Neural progenitor cell (in vitro differentiated cells): ENCODE measurements at places on chromosomes 1 and 21. TPM values are rescaled to one million over a fixed set of nuclear protein-coding genes. Genes with fewer than 3 reads are reported as not detected.

The PPIAL4G gene
- 0.03 and 0.09 TPM in 2 replicates for total RNA-seq

The NBPF20 gene
- 0.37 and 0.68 TPM in 2 replicates for total RNA-seq

The FYB2 gene
- 5.0 and 8.9 TPM in 2 replicates for total RNA-seq

The TRIM58 gene
- 0.09 and 0.26 TPM in 2 replicates for total RNA-seq

The KCNE1 gene
- not detected in 2 replicates for total RNA-seq

The TNFSF18 gene
- total RNA-seq = 0.15 TPM in 1 of 2 replicates, not detected in the other

The USH2A gene
- total RNA-seq = 0.03 and 0.04 TPM in 2 replicates

The ARHGAP30 gene
- 0.06 TPM in 1 of 2 replicates, not detected in the other for total RNA-seq

The GPR25 gene
- not detected in 2 replicates for total RNA-seq

The PCP4L1 gene
- total RNA-seq = 0.46 and 0.69 TPM in 2 replicates

The SLFNL1 gene
- total RNA-seq = 0.19 TPM in 1 of 2 replicates, not detected in the other

The PODN gene
- total RNA-seq = 0.09 TPM in 1 of 2 replicates, not detected in the other

The FCRLB gene
- 0.19 TPM in 1 of 2 replicates, not detected in the other for total RNA-seq

The TFF2 gene
- total RNA-seq = not detected in 2 replicates

The CFHR4 gene
- total RNA-seq = not detected in 2 replicates

The MATN1 gene
- total RNA-seq = 0.09 TPM in 1 of 2 replicates, not detected in the other

The CCDC30 gene
- total RNA-seq = 2.0 and 2.8 TPM in 2 replicates

The KRTAP19-1 gene
- not detected in 2 replicates for total RNA-seq

The CD101 gene
- 0.28 and 0.41 TPM in 2 replicates for total RNA-seq

The ELOA gene
- total RNA-seq = 29.1 and 30.0 TPM in 2 replicates

The C1orf185 gene
- total RNA-seq = not detected in 2 replicates

The ADIPOR1 gene
- 54.6 and 67.0 TPM in 2 replicates for total RNA-seq

The IFFO2 gene
- total RNA-seq = 0.65 and 1.5 TPM in 2 replicates

The OPRD1 gene
- 0.37 and 0.77 TPM in 2 replicates for total RNA-seq

The HCN3 gene
- total RNA-seq = 1.9 and 5.9 TPM in 2 replicates

The HMGCS2 gene
- not detected in 2 replicates for total RNA-seq

The TINAGL1 gene
- not detected in 2 replicates for total RNA-seq

The PTPN22 gene
- total RNA-seq = not detected in 2 replicates

The MFN2 gene
- 29.6 and 41.9 TPM in 2 replicates for total RNA-seq

The LMOD1 gene
- total RNA-seq = 0.37 and 1.2 TPM in 2 replicates

The MCOLN2 gene
- 0.11 and 0.59 TPM in 2 replicates for total RNA-seq

The BGLAP gene
- total RNA-seq = 0.22 and 0.40 TPM in 2 replicates

The GNAT2 gene
- 0.25 TPM in 1 of 2 replicates, not detected in the other for total RNA-seq

The HSD11B1 gene
- not detected in 2 replicates for total RNA-seq

The LORICRIN gene
- total RNA-seq = not detected in 2 replicates

The ADARB1 gene
- total RNA-seq = 5.1 and 8.4 TPM in 2 replicates

The SYT14 gene
- 8.9 and 16.1 TPM in 2 replicates for total RNA-seq

The THEM5 gene
- total RNA-seq = not detected in 2 replicates

The C1QB gene
- not detected in 2 replicates for total RNA-seq

The FMO5 gene
- 0.28 and 0.82 TPM in 2 replicates for total RNA-seq

The KCNT2 gene
- total RNA-seq = 24.1 and 29.8 TPM in 2 replicates

The MRPL24 gene
- total RNA-seq = 21.4 and 24.7 TPM in 2 replicates

The CFAP74 gene
- 0.19 TPM in 1 of 2 replicates, not detected in the other for total RNA-seq

The OR2W3 gene
- not detected in 2 replicates for total RNA-seq

The SLC19A1 gene
- total RNA-seq = 7.7 and 17.3 TPM in 2 replicates

The TNNI3K gene
- 1.9 and 3.4 TPM in 2 replicates for total RNA-seq

The TRAF3IP3 gene
- total RNA-seq = not detected in 2 replicates

The KPNA6 gene
- total RNA-seq = 58.5 and 69.3 TPM in 2 replicates

The RGS4 gene
- 0.43 and 0.77 TPM in 2 replicates for total RNA-seq

The TMEM82 gene
- total RNA-seq = 0.56 TPM in 1 of 2 replicates, not detected in the other

The GJB5 gene
- not detected in 2 replicates for total RNA-seq

The GJB3 gene
- total RNA-seq = not detected in 2 replicates

The CHIT1 gene
- total RNA-seq = 0.03 and 0.11 TPM in 2 replicates

The LZIC gene
- total RNA-seq = 37.0 and 60.6 TPM in 2 replicates
